ENCODE measurements at places on chromosomes 13 and 19.

DNA sequence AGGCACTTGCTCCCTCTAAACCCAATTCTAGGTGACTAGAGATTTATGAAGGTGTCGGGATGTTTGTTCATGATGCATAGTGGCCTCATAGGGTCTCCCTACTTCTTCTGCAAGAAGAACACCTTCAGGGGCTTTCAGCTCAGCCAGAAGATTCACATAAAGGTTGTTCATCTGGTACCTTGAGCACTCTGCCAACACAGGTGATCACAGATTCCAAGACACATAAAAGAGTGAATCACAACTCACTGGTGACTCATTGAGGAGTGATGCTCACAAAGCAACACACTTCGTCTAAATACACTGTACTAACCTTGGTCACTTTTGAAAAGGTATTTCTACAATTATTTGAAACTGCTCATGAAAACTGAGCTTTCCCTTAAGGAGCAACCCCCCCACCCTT, 6.8 kb upstream of the ZNF324 start:
- DNase-seq, result no peak

- no peak for DNase-seq
Observed at GRCh38 chr13:110471156-110471832, 90.2 kb downstream of the RAB20 start.

DNA sequence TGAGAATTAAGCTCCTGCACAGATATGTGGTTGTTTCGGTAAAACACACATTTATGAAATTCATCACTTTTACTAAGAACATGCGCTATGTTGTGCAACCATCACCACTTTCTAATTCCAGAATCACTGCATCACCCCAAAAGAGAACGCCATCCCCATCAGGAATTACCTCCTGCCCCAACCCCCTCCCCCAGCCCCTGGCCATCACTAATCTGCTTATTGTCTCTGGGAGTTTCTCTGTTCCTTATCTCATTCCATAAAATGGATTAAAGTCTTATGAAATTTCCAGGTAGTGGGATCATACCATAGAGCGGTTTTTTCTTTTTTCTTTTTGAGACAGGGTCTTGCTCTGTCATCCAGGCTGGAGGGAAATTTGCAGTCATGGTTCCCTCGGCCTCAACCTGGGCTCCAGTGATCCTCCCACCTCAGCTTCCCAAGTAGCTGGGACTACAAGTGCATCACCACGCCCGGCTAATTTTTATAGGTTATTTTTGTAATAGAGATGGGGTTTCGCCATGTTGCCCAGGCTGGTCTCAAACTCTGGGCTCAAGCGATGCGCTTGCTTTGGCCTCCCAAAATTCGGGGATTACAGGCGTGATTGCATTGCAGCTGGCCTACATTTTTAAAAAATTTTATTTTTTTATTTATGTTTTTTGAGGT, 3.5 kb downstream of the ZSCAN5B start:
- no peak for DNase-seq

- DNase-seq, result no peak
Observed at GRCh38 chr19:7500811-7501450, 12.1 kb upstream of the PEX11G start.

DNA sequence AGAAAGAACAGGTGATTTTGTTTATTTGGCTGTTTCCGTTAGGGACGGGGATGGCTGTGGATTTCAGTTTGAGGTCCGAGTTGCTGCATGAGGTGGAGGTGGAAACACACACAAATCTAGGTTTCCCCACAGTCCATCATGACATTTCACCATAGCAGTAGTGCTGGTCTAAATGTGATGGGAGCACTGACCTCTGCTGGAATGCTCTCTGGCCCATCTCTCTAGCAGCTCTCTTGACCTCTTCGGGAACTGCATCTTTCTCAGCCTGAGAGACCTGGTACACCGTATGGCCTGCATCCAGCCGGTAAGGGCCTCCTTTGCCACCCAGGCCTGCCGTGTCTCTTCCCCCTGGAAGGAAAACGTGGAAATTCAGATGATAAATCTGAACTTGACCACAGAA, 154.0 kb downstream of the RGCC start:
- DNase-seq, result no peak

GRCh38 chr13:46614582-46614981, 61.6 kb downstream of the LRCH1 start:
- DNase-seq, result no peak

DNA sequence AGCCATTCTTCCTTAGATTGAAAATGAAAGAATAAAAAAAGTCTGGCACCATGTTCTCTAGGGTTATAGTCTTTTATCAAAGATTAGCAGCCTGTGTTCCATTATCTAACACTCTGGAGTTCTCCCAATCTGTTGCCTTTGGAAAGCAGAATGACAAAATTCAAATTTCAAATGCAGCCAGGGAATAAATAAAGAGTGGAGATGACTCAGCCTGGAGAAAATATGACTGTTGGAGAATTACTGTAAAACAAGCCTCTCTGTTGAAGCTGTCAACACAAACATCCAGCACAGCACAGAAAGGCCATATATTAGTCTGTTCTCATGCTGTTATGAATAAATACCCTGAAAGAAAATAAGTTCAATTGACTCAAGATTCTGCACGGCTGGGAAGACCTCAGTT, 650.5 kb upstream of the SLC10A2 start:
- no peak for DNase-seq

DNA sequence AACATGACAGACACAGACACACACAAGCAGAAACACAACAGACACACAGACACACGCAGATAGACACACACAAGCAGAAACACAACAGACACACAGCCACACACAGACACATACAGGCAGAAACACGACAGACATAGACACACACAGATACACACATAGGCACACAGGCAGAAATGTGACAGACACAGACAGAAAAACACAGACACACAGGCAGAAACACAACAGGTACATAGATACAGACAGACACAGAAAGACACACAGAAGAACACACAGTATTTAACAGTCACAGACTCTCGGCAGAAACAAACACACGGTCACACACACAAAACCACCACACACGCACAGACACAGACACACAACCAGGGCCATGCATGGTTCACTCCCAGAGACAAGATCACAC, 905 bp downstream of the TBXA2R start:
- no peak for DNase-seq

DNA sequence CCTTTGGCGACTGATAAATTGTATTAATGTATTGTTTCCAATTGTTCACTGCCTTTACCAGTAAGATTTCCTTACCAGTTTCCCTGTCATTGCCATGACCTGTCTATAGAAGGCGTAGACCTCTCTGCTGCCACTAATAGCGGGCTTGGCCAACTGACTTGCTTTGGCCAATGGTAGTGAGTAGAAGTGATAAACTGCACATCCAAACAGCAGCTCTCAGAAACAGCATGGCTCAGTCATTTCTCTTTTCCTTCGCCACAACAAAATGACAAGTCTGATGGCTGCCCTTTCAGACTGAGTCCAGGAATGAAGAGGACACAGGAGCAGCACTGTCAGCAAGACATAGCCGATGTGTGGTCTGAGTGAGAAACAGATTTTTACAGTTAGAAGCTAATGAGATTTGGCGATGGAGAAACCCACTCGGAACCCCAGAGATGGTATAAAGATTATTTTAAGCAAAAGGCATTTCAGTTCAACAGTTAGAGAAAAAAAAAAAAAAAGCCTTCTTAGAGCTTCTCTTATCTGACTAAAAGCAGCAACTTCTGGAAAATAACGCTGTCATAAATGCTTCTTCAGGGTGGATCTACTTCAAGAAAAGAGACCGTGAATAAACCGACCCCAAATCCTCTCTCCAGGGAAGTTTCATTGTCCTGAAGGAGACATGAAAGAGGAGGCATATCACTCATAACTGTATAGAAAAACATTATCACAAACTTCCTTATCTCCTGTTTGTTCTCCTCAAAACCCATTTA, 42.0 kb upstream of the TM9SF2 start:
- no peak for DNase-seq

DNA sequence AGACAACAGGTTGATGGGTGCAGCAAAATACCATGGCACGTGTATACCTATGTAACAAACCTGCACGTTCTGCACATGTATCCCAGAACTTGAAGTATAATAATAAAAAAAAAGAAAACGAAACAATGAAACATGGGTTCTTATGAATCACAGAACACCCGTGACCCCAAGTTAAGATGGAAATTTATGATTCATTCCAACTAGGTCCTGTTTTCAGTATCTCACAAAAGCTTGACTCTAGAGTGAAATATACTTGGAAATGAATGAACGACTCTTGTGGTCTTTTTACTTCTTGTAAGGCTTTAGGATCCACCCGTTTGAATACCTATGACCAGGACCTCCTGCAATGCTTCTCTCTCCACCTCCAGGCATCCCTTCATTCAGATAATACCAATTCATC, 3.5 kb upstream of the LILRB4 start:
- no peak for DNase-seq

GRCh38 chr13:114315074-114315785, 927 bp downstream of the CHAMP1 start:
- no peak for DNase-seq

- no peak for DNase-seq
Observed at GRCh38 chr13:112141643-112142400, 74.9 kb downstream of the SOX1 start.

DNA sequence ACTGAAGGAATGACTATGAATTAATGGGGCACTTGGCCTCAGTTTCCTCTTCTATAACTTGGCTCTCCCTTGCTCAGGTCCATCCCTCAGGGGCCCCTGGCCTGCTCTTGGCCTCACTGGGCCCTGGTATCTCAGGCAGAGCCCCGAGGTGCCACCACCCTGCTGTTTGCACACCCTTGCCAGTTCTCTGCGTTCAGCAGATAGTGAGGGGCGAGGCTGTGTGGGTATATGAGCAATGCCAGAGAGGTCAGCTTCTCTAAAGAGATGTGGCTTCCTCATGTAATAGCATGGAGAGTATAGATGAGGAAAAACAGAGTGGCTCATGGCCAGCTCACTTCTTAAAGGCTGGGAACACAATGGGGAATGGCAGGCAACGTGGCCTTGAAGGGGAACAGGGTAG, 76.1 kb downstream of the CYSLTR2 start:
- no peak for DNase-seq

DNA sequence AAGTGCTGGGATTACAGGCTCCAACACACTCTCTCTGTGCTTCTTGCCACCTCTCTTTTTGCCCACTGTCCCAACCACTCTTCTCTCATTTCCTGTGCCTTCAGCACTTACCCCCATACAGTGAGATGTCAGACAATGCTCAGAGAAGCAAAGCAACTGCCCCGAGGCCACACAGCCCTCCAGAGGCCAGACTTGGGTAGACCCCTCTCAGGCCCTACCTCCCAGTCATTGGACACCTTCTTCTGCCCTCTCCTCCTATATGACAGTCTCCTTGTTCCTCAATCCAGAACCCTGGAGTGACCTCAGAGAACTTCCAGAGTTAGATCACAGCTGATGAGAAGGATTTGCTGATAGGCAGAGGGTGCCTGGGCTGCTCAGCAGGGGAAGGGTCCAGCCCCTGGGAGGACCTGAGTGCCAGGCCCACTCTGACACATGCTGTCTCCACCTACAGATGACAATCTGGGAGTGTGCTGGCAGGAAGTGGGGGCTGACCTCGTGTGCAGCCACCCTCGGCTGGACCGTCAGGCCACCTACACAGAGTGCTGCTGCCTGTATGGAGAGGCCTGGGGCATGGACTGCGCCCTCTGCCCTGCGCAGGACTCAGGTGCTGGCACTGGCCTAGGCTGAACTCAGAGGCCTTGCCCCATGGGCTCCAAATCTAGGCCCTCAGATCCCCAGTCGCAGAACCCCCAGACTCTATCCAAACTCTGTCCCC, 24.4 kb downstream of the LTBP4 start:
- no peak for DNase-seq

- no peak for DNase-seq
Observed at GRCh38 chr19:50822661-50823208, 852 bp downstream of the KLK1 start.

GRCh38 chr13:20924758-20925394, 22.3 kb upstream of the XPO4 start:
- peak; percentile 82 for DNase-seq

DNA sequence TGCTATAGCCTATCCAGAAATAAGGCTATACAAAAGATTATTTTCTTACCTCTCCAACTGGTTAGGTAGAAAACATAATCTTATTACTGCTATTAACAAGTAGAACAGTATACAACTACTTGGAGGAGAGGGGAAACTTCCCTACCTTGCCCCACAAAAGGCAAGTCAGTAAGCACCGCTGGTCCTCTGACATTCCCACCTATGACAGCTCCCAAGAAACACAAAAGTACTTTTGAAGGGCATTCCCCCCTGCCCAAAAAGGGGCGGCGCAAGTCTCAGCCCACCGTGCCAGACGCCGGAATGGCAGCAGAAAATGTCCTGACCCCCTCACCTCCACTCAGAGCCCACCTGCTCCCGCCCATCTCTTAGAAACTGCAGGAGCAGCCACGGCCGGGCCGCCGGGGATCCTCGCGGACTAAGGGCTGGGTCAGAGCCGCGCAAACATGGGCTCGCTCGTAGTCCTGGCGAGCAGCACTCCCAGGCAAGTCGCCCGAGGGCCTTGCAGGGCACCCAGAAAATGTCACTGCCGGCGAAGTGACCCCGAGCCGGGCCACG, 437 bp downstream of the SUCLA2 start:
- DNase-seq, result no peak

DNA sequence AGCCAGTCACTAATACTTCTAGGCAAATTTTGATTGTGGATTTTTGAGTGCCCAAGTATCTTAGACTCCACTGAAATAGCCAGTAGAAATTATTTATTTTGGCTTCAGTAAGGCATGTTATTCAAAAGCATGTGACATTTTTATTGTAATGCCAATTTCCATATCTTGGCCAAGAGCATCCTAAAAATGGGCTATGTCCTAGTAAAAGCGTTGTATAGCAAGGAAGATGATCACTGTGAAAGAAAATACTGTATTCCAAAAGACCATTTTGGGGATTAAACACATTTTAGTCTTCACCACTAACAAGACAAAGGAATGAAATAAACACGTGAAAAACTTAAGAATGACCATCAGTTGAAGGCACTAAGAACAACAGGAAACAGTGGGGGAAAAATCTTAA, 149.1 kb downstream of the NUFIP1 start:
- DNase-seq, result no peak

DNA sequence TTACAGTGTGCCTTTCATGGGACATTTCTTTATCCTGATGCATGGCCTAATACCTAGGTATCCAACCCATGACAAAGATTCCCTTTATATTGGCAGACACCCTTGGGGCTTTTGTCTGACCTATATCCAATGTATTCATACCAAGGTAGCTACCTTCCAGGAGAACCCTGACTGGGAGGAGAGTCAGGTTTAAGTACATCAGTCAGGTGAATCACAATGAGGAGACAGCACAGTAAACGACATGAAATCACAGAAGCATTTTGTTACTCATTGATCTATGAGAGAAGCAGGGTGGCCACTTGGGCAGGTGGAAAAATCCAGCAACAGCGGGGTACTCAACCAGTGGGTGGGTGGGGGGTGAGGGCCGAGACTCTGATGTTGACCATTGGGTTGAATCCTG, 527.4 kb upstream of the ATXN8OS start:
- no peak for DNase-seq

All from amniotic stem cell (primary cell).